ENCODE measurements at places on chromosomes 7 and 10.

GRCh38 chr7:95157381-95157780 lies 167.0 kb downstream of the PON1 start:
- no peak for DNase-seq

GRCh38 chr7:12423997-12424745 lies 20.5 kb upstream of the VWDE start:
- no peak for DNase-seq

DNA sequence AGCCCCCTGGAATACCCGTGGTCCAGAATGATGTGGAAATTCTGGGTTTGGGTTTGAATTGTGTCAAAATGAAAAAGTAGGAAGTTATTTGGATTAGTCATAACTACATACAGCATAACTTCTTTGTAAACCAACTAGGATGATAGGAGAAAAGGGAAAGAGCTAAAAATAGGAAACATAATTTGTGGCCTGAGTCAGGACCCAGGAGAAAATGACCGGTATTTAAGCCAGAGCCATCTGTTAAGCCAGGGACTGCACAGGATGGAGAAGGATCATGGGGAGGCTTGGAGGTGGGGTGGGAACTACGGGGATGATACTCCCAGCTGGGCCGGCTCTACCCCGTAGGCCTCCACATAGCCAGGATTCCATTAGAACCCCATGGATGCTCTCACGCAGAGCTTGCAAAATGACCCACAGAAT lies 98.6 kb downstream of the MYOF start:
- no peak for DNase-seq

DNA sequence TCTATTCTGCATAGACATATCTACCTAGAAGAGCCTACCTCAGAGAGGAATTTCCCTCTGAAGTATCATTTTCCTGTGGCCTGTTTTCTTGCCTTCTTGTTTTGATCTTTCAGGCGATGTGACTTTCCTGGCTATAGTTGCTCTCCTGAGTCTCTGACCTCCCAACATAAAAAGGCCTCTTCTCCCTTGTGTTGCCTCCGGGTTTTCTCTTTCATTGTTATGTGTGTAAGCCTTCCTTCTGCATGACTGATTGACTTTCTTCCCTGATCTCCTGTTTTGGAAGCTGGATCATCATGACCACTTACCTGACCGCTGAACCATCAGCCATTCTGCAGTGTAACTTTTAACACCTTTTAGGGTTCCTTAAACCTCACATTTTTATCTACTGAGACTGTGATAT lies 441.5 kb upstream of the ETV1 start:
- no peak for DNase-seq

- peak; percentile 41 for DNase-seq
Measured at GRCh38 chr7:107659666-107660065, 962 bp upstream of the SLC26A4 start.

GRCh38 chr10:28627102-28627501 lies 50.2 kb upstream of the BAMBI start:
- no peak for DNase-seq

DNA sequence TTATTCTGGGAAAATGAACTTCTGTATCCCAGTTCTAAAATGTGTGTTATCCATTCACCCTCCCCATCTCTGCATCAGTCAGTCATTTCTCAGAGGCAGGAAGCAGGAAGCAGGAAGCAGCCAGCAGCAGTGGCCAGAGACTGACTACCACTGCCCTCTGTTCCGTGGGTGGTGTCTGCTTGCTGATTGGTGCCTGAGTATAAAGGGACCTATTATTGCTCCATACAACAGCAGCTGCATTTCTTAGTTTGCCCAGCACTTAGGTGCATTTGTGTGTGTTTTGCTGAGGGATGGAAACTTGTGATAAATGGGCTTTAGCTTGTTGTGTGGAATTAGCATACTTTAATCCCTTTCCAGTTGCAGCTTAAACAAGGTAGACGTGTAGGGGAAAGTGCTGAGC lies 582.2 kb downstream of the SORCS1 start:
- no peak for DNase-seq
